Myometrial cell (primary cell): ENCODE measurements at places on chromosomes 7 and 10. TPM values are rescaled to one million over a fixed set of nuclear protein-coding genes. Genes with fewer than 3 reads are reported as not detected.

Gene ZP3
- total RNA-seq, result 0.29 and 1.9 TPM in 2 replicates

Gene LIPM
- total RNA-seq, result not detected in 2 replicates

Gene AZGP1
- not detected in 2 replicates for total RNA-seq

Gene ASZ1
- not detected in 2 replicates for total RNA-seq

Gene NEUROG3
- not detected in 2 replicates for total RNA-seq
